ENCODE measurements at places on chromosomes 4 and X.

- DNase-seq: no peak
Observed at GRCh38 chr4:94941706-94942105, 184.0 kb downstream of the BMPR1B start.

- DNase-seq: no peak
Observed at GRCh38 chr4:2721586-2721985, 34.5 kb downstream of the TNIP2 start.

DNA sequence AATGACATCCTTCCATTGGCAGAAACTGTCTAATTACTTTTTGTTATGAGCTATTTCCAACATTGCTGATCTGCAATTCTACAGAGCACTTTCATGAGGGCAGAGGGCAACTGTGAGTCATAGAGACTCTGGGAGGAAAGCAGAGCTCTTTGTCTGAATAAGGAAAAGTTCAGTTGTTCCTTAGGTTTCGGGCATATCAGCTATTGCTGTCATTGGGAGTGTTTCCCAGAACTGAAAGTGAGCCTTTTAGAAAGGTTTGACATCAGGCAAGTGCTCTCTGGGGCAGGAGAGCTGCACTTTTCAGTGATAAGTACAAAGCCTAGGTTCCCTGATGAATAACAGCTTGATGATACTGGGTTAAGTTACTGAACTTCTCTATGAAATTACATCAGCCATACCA is 119.2 kb upstream of the EDNRA start:
- no peak for DNase-seq

DNA sequence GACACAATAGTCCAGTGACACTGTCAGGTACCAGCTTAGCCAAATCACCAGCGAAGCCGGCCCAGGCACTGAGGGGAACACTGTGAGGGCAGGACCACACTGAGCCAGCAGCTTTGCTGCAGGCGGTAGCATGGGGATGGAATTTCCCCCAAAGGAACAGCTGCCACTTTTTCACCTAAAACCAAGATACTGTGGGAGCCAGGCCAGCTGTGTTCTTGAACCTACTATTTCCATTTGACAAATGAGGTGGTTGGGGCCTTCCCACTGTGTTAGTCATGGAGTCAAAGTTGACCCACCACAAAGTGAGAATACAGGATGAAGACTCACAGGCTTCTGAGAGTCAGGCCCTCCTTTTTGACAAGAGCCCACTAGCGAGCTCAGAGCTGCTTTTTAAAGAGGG is 70.7 kb upstream of the SH3RF1 start:
- DNase-seq: no peak

- no peak for DNase-seq
Observed at GRCh38 chr4:8610858-8611616, 18.5 kb downstream of the CPZ start.

DNA sequence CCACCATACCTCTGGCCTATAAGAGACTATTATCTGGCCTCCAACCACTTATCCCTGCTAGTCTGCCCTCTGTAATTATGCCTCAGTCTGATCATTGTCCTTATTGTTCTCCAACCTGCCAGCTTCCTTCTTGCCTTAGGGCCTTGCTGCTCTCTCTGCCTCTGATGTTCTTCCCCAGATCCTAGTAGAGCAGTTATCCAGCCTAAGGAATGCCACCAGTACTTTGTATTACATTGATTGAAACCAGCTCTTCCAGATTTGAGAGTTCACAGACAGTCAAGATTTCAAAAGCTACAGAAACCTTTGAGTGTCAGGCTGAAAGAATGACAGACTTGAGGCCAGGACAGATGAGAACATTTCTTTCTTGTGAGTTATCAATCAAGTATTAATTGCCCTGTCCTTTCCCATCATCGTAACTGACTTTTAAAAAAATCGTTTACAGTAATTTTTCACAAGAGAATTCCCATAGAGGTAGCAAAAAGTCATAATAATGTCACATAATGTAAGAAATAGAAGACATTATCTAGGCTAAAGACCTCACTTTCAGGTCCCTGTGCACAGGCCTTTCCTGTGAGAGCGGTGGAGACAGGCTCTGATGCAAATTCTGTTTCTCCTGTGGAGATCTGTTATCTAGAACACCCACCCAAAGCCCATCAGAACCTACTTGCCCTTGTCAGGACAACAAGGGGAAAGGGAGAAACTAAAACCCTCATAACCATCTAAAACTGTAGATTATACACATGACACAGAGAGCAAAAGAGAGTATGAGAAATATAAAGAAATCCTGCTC is 64.1 kb upstream of the GUCY1A1 start:
- DNase-seq: no peak

- DNase-seq: no peak
Observed at GRCh38 chr4:41358647-41359421, 102.1 kb downstream of the UCHL1 start.

DNA sequence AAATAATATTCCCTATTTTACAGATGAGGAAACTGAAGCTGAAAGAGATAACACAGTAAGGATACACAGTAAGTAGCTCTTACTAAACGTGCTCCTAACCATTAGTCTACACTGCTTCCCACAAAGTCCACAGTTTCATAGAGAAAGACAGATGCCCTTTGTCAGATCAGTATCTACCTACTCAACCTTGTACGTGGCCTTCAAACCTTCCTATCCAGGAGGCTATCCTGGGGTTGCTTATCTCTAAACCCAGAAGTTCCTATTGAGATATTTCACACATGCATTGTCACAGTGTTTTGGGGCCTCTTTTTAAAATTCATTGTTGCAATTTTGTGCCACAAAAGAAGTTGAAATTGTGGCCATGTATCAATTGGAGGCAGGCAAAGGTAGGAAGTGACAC is 208.0 kb downstream of the ENOX2 start:
- no peak for DNase-seq

DNA sequence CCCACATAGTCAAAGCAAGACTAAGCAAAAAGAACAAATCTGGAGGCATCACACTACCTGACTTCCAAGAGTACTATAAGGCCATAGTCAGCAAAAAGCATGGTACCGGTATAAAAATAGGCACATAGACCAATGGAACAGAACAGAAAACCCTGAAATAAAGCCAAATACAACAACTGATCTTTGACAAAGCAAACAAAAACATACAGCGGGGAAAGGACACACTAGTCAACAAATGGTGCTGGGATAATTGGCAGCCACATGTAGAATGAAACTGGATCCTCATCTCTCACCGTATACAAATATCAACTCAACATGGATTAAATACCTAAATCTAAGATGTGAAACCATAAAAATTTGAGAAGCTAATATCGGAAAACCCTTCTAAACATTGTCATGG is 819.3 kb upstream of the FRG1 start:
- DNase-seq: no peak

- DNase-seq: no peak
Observed at GRCh38 chrX:72313707-72314641, 8.3 kb upstream of the CITED1 start.

- DNase-seq: no peak
Observed at GRCh38 chr4:823176-823760, 2.7 kb downstream of the CPLX1 start.

DNA sequence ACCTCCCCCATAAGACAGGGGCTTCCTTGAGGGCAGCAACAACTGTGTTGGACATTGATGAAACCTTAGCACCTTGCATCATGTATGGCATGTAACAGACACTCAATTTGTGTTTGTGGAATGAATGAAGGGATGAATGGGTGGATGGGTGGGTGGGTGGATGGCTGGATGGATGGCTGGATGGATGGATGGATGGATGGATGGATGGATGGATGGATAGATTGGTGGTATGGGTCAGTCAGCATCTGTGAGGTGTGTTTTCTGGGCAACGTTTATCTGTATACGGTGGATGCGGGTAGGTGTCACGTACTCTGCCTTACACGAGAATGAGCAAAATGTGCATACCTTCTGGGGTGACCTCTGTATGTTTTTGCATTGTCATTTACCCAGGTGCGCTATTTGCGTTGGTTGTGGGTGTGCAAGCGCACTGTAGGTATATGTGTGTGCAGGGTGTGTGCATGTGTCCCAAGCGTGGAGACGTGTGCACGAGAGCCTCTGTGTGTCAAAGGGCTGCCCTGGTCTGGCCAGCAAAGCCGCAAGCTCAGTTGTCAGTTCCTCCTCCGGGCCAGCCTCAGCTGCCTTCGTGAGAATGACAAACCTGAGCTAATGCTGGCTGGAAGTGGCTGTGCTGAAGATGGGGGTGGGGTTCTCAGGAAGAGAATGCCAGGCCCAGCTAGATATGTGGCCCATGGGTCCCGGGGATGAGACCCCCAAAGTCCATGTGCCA is 26.5 kb downstream of the ELF4 start:
- no peak for DNase-seq

GRCh38 chr4:54930226-54930625 is 195.2 kb downstream of the KDR start:
- DNase-seq: no peak

DNA sequence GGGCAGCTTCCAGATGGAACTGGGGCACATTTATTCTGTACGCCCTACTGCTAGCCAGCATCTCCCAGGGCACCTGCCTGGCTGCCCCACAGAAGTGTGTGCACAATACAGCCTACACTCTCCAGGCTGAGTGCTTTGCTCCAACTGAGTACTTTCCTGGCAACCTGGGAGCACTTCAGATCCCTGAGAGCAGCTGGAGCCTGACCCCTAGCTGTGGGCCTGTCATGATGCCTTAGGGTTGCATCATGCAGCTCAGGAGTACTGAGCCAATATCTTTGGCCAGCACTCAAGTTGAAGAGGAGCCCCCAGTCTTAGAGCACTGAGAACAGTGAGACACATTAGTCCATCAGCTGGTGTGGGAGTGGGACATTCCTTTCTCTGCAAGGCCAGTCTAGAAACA is 321.9 kb downstream of the CFAP47 start:
- no peak for DNase-seq

- no peak for DNase-seq
Observed at GRCh38 chr4:6889736-6890324, 19.8 kb upstream of the TBC1D14 start.

- no peak for DNase-seq
Observed at GRCh38 chr4:24978291-24979075, 52.3 kb downstream of the LGI2 start.
